Esophagus muscularis mucosa (tissue), 4 donors: ENCODE measurements at places on chromosomes 5 and 9.

GRCh38 chr9:101427358-101427757 is 8.2 kb downstream of the ALDOB start:
- H3K4me3 ChIP-seq, result no peak overlapping the region
- DNase-seq, result no peak
- H3K27me3 ChIP-seq, result no peaks in the 10 kb centered on the region
- H3K4me1 ChIP-seq, result no peaks in the 10 kb centered on the region
- H3K36me3 ChIP-seq, result no peaks in the 10 kb centered on the region

DNA sequence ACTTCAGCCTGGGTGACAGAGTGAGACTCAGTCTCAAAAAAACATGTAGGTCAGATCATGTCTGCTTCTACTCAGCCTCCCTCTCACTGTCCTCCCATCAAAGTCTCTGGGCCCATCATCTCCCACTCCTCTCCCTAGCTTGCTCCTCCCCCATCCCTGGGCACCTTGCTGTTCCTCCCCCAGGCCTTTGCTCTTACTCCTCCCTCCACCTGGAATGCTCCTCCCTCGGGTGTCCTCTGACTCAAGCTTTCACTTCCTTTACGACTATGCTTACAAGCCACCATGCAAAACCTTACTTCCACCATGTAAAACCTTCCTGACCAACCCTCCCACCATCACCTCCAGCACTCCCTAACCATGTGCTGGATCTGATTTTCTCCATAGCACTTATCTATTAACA is 51.5 kb downstream of the MTMR12 start:
- H3K36me3 ChIP-seq, result peaks cover 93% of the 10 kb centered on the region
- no peak overlapping the region for H3K4me3 ChIP-seq
- peak overlapping the region; percentile 50 for H3K27ac ChIP-seq
- no peak for DNase-seq
- H3K27me3 ChIP-seq, result no peaks in the 10 kb centered on the region

DNA sequence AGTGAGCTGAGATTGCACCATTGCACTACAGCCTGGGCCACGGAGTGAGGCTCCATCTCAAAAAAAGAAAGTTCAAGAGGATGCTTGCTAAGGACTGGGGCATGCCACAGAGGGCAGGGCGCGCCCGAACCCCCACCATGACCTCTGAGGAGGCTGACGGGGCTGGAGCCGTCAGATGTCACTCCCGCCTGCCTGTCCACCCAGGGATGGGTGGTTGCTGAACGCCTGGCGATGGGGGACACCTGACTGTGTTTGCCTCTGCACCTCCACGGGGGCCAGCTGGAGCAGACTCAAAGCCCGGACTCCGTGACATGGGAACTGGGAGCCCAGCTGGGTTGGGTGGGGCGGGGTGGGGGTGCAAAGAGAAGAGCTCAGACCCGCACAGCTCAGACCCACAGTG is 31.9 kb downstream of the ADAMTSL2 start:
- H3K4me1 ChIP-seq, result peaks cover 30% of the 10 kb centered on the region
- peak overlapping the region; percentile 62 for H3K27ac ChIP-seq
- no peaks in the 10 kb centered on the region for H3K36me3 ChIP-seq
- no peaks in the 10 kb centered on the region for H3K27me3 ChIP-seq
- no peak overlapping the region for H3K4me3 ChIP-seq

DNA sequence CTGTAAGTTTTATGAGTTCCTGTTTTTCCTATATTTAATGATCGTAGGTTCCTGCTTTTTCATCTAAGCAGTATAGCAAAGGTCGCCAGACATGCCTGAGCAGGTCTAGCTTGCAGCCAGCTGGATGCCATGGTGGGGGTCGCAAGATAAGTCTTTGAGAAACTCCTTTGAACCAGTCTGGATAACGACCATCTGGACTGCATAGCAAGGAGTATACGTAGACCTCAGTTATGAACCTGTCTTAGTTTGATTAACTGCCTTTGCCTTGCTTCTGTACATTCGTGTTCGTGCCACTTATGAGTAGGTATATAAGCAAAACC is 8.4 kb upstream of the SPATA31E1 start:
- peak; percentile 75 for DNase-seq
- no peak overlapping the region for H3K27ac ChIP-seq
- no peaks in the 10 kb centered on the region for H3K36me3 ChIP-seq

DNA sequence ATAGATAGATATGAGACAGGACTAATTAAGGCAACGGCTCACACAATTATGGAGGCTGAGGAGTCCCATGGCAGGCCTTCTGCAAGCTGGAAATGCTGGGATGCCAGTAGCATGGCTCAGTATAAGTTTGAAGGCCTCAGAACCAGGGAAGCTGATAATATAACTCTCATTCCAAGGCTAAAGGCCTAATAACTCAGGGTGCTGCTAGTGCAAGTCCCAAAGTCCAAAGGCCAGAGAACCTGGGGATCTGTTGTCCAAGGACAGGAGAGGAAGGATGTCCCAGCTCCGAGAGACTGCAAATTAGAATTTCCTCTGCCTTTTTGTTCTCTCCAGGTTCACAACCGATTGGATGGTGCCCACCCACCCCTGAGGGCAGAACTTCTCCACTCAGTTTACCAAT is 114.5 kb downstream of the SV2C start:
- no peaks in the 10 kb centered on the region for H3K27me3 ChIP-seq
- no peak overlapping the region for H3K4me3 ChIP-seq
- DNase-seq, result no peak
- no peaks in the 10 kb centered on the region for H3K36me3 ChIP-seq
- H3K4me1 ChIP-seq, result no peaks in the 10 kb centered on the region

DNA sequence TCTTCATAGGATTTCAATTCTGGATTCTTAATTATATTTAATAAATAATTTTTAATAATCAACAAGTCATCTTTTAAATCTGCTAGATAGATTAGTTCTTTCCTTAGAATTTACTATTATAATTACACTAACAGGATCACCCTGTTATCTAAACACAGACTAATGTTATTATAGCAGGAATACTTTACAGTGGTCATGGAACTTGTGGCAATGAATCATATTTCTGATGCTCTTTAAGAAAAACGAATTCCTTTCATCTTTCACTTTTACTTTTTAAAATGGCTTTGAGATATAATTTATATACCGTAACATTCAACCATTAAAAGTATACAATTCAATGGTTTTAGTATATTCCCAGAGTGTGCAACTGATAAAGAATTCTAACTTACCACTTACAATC is 29.7 kb upstream of the CDK5RAP2 start:
- no peak overlapping the region for H3K4me3 ChIP-seq
- DNase-seq, result no peak
- peaks cover 10% of the 10 kb centered on the region for H3K36me3 ChIP-seq
- H3K27ac ChIP-seq, result no peak overlapping the region
- H3K27me3 ChIP-seq, result no peaks in the 10 kb centered on the region
- H3K4me1 ChIP-seq, result no peaks in the 10 kb centered on the region

GRCh38 chr5:131321066-131321465 is 57.2 kb downstream of the CDC42SE2 start:
- DNase-seq, result no peak
- H3K27ac ChIP-seq, result no peak overlapping the region
- peaks cover 27% of the 10 kb centered on the region for H3K4me1 ChIP-seq
- no peak overlapping the region for H3K4me3 ChIP-seq
- no peaks in the 10 kb centered on the region for H3K27me3 ChIP-seq
- H3K36me3 ChIP-seq, result peaks cover 5% of the 10 kb centered on the region

GRCh38 chr5:73154208-73155006 is 18.6 kb upstream of the TMEM174 start:
- no peaks in the 10 kb centered on the region for H3K27me3 ChIP-seq
- no peaks in the 10 kb centered on the region for H3K4me1 ChIP-seq
- no peak for DNase-seq

GRCh38 chr5:10637944-10638343 is 74.1 kb downstream of the ANKRD33B start:
- peaks cover 8% of the 10 kb centered on the region for H3K4me1 ChIP-seq
- DNase-seq, result no peak
- H3K36me3 ChIP-seq, result no peaks in the 10 kb centered on the region

- DNase-seq, result no peak
- H3K36me3 ChIP-seq, result no peaks in the 10 kb centered on the region
- no peaks in the 10 kb centered on the region for H3K27me3 ChIP-seq
- no peaks in the 10 kb centered on the region for H3K4me1 ChIP-seq
These were observed 204.9 kb downstream of the CHSY3 start for GRCh38 chr5:130109152-130109551.

GRCh38 chr9:34001298-34001697 is 47.4 kb downstream of the UBAP2 start:
- H3K4me3 ChIP-seq, result no peak overlapping the region
- H3K27ac ChIP-seq, result no peak overlapping the region
- no peaks in the 10 kb centered on the region for H3K4me1 ChIP-seq
- DNase-seq, result no peak

DNA sequence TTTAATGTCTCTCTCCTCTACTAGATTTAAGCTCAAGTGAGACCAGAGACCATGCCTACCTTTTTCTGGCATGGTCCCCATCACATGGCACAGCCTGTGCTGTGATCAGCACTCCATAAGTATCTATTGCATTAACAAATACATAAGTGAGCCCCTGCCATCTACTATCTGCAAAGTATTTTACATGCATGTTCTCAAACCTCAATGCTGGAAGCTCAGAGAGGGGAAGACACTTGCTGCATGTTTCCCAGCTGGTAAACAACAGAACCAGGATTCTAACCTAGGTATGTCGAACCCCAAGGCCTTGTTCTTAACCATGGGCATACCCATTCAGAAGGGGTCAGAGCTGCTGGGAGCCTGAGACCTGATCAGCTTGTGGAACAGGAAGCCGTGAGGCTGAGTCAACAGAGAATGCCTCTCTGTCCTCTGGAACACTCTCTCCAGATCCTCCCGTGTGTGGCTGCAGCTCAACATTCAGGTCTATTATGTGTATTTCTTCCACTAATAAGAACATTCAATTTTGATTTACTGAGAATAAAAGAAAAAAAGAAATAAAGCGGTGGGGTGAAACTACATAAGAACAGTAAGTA is 232.5 kb upstream of the MSX2 start:
- no peak overlapping the region for H3K27ac ChIP-seq
- H3K27me3 ChIP-seq, result no peaks in the 10 kb centered on the region
- no peaks in the 10 kb centered on the region for H3K36me3 ChIP-seq
- H3K4me3 ChIP-seq, result no peak overlapping the region
